Esophagus muscularis mucosa (tissue), 4 donors: ENCODE measurements at places on chromosomes 5 and 9. TPM values are rescaled to one million over a fixed set of nuclear protein-coding genes. Genes with fewer than 3 reads are reported as not detected.

The WWC1 gene
- total RNA-seq: 3.5 TPM

The PCDHA9 gene
- 0.23 TPM for total RNA-seq

The IL4 gene
- not detected for total RNA-seq

The UNC13B gene
- 29.9 TPM for total RNA-seq

The PROB1 gene
- 2.5 TPM for total RNA-seq

The TSC1 gene
- 31.6 TPM for total RNA-seq

The IFNA13 gene
- not detected for total RNA-seq

The THBS4 gene
- total RNA-seq: 119 TPM

The ANKRD18B gene
- total RNA-seq: not detected
